Esophagus muscularis mucosa (tissue), 4 donors: ENCODE measurements at places on chromosomes 2 and 18. TPM values are rescaled to one million over a fixed set of nuclear protein-coding genes. Genes with fewer than 3 reads are reported as not detected.

Gene SUMO1
- 85.6 TPM for total RNA-seq

Gene IL1F10
- not detected for total RNA-seq

Gene CABYR
- total RNA-seq = 1.8 TPM

Gene EVA1A
- not detected for total RNA-seq

Gene GULP1
- total RNA-seq = 40.4 TPM

Gene IGFBP2
- 195 TPM for total RNA-seq

Gene IL36RN
- total RNA-seq = not detected

Gene ESPNL
- 1.3 TPM for total RNA-seq

Gene CNOT11
- total RNA-seq = 30.6 TPM

Gene ZNF638
- 79.5 TPM for total RNA-seq

Gene MTA3
- 20.5 TPM for total RNA-seq

Gene NEB
- total RNA-seq = 0.66 TPM

Gene CPS1
- 1.0 TPM for total RNA-seq

Gene TFCP2L1
- total RNA-seq = 0.39 TPM

Gene PDCD1
- 1.5 TPM for total RNA-seq

Gene ATP6V1C2
- not detected for total RNA-seq

Gene FAM124B
- total RNA-seq = 2.5 TPM

Gene IL18RAP
- total RNA-seq = 11.3 TPM

Gene TRIM54
- not detected for total RNA-seq

Gene CYP26B1
- total RNA-seq = 2.5 TPM

Gene GALNT3
- 0.26 TPM for total RNA-seq

Gene MIB1
- total RNA-seq = 37.0 TPM

Gene ACVR2A
- 42.4 TPM for total RNA-seq

Gene CGREF1
- total RNA-seq = 1.4 TPM

Gene MYO7B
- total RNA-seq = 0.33 TPM

Gene SLC16A14
- total RNA-seq = 2.0 TPM

Gene FOXD4L1
- not detected for total RNA-seq

Gene ABHD1
- not detected for total RNA-seq

Gene CNRIP1
- 44.4 TPM for total RNA-seq

Gene EN1
- 0.17 TPM for total RNA-seq

Gene RPS27A
- total RNA-seq = 2,188 TPM

Gene PSTPIP2
- 7.3 TPM for total RNA-seq

Gene REEP1
- total RNA-seq = 73.5 TPM

Gene UGT1A9
- total RNA-seq = not detected

Gene SPP2
- total RNA-seq = not detected

Gene ARMC9
- total RNA-seq = 262 TPM

Gene FAM110C
- 1.2 TPM for total RNA-seq

Gene ACMSD
- not detected for total RNA-seq

Gene DUSP11
- 20.3 TPM for total RNA-seq

Gene NTSR2
- total RNA-seq = not detected

Gene MC4R
- total RNA-seq = 2.5 TPM

Gene CDH19
- total RNA-seq = 37.9 TPM

Gene NYAP2
- total RNA-seq = 0.26 TPM

Gene AGXT
- not detected for total RNA-seq

Gene MROH2A
- not detected for total RNA-seq

Gene KIF3C
- total RNA-seq = 11.9 TPM

Gene RAMP1
- 233 TPM for total RNA-seq

Gene TSPYL6
- total RNA-seq = not detected

Gene PKP4
- total RNA-seq = 79.7 TPM

Gene HOXD9
- 0.99 TPM for total RNA-seq

Gene VWA3B
- not detected for total RNA-seq

Gene EGR4
- not detected for total RNA-seq

Gene C2orf92
- 5.0 TPM for total RNA-seq

Gene CABLES1
- 3.8 TPM for total RNA-seq

Gene CHMP3
- total RNA-seq = 166 TPM

Gene CNDP1
- not detected for total RNA-seq
